ENCODE measurements at places on chromosomes 11 and 22. TPM values are rescaled to one million over a fixed set of nuclear protein-coding genes. Genes with fewer than 3 reads are reported as not detected.

- DNase-seq, result peak; percentile 10
Measured at GRCh38 chr11:31045335-31045734, 324.2 kb downstream of the DCDC1 start.

DNA sequence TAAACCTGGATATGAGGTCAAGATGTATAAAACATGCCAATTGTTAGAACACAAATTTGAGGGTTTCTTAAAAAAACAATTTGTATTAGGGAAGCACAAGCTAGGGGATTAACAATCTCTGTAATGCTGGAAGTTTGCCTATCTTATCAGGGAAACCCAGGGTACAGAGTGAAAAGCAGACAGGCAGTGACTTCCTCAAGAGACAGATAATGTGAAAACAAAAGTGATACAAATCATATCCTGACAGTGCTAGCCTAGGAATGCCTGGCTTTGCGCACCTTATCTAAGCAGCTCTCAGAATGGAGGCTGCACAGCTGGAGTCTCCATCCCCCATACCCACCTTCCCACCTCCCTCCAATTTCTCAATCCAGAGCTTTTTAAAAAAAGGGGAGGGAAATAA is 22.5 kb upstream of the RBX1 start:
- DNase-seq, result no peak

- DNase-seq, result no peak
Measured at GRCh38 chr22:17117890-17118289, 3.3 kb downstream of the TMEM121B start.

The POU2AF2 gene
- not detected for total RNA-seq

The CHKB gene
- total RNA-seq, result 55.1 TPM

All from HCT116 (cell line).